ENCODE measurements at places on chromosomes 1 and 21.

DNA sequence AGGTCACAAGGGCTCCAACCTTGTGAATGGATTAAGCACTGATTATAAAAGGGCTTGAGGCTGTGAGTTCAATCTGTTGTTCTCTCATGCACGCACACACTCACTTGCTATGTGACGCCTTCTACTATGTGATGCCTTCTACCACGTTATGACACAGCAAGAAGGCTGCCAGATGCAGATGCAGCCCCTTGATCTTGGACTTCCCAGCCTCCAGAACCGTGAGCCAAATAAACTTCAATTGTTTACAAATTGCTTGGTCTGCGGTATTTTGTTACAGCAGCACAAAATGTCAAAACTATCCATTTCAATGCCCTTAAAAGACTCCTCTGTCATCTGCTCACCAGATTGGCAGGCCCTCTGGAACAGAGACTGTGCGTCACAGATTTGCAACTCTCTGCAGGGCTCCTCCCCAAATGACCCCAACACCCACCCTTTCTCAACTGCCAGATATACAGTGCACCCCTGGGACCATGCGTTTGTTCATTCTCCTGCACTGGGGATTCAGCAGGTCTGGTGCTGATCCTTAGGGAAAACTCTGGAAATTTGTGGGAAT lies 47.8 kb upstream of the KANK4 start:
- no peak for DNase-seq

DNA sequence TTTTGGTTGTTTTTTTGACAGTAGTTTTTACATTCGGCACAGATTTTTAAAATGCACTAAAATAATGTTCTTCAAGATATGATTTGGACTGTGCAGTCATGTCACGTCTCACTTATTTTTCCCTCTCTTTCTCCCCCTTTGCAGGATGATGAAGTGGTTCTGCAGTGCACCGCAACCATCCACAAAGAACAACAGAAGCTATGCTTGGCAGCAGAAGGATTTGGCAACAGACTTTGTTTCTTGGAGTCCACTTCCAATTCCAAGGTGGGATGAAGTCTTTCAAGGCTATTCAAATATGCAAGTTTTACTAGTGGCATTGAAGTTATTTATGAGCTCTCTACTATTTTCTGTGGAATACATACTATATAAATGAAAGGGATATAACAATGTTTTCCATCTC lies 228.4 kb downstream of the RYR2 start:
- DNase-seq: no peak

DNA sequence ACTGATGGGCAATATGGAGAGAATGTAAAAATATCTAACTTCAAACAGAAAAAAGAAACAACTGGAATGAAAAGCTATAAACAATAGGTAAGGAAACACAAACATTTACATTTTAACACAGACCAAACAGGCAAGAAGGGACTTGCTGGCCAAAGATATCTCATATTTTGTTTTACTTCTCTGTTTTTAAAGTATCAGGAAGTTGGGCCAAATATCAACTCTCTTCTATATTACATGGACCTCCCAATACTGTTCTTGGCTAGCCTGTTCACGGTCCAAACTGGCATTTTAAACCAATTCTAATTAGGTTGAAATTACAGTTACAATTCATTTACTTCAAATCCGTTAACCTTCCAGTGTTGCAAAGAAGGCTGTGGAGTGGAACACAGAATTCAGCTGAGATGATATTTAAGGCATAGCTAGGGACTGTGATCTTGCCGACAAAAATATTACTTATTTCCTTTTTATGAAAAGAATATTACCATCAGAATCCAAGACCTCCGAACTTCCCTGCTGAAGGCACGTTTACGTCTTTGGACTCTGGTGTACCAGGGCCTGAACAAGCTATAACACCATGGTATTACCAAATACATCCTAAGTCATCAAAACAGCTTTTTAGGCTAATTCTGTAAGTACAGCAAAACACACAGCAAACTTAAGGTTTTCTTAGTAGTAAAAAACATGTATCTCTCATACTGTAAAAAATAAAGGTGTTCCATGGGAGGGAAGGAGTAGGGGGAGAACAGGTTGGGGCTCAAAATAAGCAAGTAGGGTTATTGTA lies 165.4 kb downstream of the RUNX1 start:
- no peak for DNase-seq

GRCh38 chr1:69987881-69988280 lies 217.5 kb downstream of the LRRC40 start:
- no peak for DNase-seq

GRCh38 chr1:157356601-157357000 lies 195.7 kb downstream of the FCRL5 start:
- DNase-seq: no peak

DNA sequence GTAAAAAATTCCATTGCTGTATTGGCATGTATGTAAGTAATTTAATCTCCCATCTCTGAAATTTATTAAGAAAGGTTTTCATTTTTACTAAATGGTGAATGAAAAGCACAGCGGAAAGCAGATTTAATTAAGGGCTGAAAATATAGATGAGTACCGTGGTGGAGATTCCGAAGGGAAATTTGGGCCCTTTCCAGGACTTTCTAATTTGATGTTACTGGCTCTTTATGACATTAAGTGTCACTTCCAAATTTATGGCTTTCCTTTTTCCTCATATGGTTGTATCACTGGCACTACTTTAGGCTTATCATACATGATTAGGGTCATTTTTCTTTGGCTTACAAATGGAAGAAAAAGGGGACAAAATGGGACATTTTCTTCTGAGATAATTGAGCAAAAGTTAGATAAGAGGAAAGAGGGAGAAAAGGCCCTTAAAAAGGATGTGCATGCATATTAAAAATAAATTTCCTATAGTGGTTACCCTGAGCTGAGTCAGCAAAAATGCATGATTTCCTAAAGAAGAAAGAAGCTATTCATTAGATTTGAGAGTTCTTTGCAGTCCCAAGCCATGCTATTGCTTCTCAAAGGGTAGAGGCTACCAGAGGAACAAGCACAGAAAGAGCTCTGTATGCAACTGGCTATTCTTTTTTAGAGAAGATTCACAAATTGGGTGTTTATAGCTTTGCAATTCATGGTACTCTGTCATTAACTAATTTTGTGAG lies 74.9 kb upstream of the CNIH3 start:
- no peak for DNase-seq

DNA sequence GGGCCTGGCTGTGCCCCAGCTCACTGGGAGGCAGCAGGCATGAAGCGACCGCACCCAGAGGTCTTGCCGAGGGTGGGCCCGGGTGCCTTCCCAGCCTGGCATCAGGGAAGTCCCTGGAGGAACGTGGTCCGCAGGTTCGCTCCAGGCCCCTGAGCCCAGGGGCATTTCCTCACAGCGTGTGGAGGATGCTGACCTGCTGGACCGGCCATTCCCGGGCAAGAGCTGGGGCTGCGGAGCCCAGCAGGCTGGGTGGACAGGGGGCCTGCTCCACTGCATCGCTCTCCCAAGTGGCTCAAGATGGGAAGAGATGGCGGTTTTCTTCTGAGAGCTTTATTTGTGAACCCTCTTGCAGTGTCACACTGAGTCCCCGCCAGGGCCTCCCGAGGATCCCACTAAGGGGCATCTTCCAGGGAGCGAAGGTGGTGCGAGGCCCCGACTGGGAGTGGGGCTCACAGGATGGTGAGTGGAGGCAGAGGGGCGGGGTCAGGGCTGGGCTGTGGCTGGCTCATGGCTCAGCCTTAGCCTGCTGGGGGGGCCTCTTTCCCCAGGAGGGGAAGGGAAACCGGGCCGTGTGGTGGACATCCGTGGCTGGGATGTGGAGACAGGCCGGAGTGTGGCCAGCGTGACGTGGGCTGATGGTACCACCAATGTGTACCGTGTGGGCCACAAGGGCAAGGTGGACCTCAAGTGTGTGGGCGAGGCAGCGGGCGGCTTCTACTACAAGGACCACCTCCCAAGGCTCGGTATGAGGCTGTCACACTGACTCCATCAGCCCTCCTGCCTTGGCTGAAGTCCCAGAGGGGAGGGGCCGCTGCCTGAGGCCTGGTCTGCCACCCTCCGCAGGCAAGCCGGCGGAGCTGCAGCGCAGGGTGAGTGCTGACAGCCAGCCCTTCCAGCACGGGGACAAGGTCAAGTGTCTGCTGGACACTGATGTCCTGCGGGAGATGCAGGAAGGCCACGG lies 7.2 kb upstream of the MMP23B start:
- DNase-seq: no peak

- no peak for DNase-seq
Measured at GRCh38 chr1:163188947-163189346, 13.8 kb downstream of the RGS5 start.

- peak; percentile 47 for DNase-seq
Measured at GRCh38 chr1:22789356-22789994, 78.8 kb downstream of the EPHB2 start.

- DNase-seq: peak; percentile 93
Measured at GRCh38 chr1:41432481-41433280, 51.8 kb downstream of the EDN2 start.

DNA sequence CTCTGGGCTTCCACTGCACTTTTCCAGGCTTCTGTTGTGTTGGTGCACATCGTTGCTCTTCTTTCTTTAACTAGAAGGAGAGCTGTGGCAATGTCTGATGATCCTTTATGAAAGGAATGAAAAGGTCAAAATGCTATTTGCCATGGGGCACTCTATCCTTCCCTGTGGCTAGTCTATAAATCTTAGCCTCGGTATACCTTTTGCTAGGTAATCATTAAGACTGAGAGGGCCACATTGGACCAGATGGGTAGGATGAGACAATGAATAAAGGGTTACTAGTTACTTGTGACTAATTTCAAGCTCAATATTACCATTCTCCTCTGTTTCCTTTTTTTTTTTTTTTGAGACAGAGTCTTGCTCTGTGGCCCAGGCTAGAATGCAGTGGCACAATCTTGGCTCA lies 89.4 kb upstream of the C1orf87 start:
- DNase-seq: no peak

- no peak for DNase-seq
Measured at GRCh38 chr1:45490121-45490625, 790 bp downstream of the TESK2 start.

- no peak for DNase-seq
Measured at GRCh38 chr1:180571060-180571831, 12.5 kb downstream of the OVAAL start.

DNA sequence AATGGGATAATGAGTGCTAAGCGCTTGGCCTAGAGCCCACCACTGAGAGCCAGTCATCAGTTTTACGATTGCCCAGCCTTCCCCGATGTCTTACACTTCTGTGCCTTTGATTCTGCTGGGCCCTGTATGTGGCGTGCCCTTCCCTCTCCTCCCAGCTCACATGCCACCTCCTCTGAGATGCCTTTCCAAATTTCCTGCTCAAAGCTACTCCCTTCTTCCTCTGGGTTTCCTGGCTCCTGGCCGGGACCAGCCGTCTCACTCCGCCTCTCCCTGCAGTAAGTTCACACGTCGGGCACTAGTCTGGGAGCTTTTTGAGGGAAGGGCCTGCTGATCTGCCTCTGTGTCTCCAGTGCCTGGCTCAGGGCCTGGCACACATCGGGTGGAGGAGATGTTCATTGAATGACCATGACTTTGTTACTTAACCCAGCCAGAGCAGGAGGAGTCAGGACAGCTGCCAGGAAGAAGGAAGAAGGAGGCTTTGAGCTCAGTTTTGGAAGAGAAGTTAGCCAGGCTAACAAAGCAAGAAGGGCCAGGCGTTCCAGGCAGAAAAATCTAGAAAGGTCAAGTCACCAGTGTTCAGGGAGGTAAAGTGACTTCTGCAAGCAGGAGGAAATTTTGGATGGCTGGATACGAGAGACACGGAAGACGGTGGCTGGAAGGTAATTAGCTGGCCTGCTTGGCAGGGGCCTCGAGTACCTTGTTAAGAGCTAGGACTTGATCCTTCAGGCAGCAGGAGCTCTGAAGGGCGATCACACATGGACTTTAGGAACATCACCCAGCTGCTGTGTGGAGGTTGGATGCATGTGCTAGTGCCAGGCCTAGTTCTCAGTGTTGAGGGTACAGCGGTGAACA lies 63.6 kb downstream of the EPHB2 start:
- no peak for DNase-seq

DNA sequence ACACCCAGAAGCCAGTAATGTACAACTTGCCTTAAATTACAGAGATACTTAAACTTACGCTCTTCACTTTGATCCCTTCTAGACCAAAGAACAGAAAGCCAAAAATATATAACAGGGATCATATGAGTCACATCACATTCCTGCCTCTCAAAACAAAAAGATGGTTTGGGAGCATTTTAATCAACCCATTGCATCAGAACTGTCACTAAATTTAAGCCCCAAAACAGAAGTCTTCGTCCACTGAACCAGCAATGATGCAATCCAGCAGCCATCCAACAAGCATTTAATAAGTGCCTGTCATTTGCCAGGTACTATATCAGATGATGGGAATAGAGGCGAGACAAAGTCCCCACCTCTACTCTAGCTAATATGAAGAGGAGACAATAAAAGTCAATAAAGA lies 42.7 kb upstream of the GLIS1 start:
- no peak for DNase-seq

GRCh38 chr1:232765542-232765941 lies 39.7 kb upstream of the MAP10 start:
- no peak for DNase-seq

GRCh38 chr1:203287109-203287893 lies 18.0 kb upstream of the BTG2 start:
- peak; percentile 43 for DNase-seq
